ENCODE measurements at places on chromosomes 2 and 18.

DNA sequence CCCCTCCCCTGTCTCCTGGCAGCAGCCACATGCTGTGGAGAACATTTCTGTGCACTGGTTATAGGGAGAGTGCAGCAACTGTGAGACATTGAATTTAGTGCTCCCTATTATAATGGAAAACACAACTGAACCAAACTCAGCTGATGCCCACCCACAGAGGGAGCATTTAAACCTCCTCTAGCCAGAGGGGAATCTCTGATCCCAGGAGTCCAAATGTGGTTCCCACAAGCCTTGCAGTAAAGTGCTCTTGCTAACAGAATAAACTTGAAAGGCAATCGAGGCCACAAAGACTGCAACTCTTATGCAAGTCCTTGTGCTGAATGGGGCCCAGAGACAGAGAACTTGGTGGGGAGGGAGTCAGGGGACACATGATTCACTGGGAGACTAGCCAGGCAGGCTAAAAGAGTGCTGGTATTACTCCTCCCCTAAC is 638.8 kb upstream of the VRK2 start:
- DNase-seq: no peak

- no peak for DNase-seq
These were observed 187.0 kb upstream of the HDAC4 start for GRCh38 chr2:239587841-239588240.

DNA sequence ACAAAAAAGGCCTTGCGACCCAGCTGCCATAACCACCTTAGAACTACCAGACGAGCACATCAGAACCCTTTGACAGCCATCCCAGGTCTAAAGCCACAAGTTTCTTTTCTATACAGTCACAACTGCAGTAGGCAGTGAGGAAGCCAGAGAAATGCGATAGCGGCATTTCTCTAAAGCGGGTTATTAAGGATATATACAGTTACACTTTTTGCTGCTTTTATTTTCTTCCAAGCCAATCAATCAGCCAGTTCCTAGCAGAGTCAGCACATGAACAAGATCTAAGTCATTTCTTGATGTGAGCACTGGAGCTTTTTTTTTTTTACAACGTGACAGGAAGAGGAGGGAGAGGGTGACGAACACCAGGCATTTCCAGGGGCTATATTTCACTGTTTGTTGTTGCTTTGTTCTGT is 48.8 kb downstream of the FEZ2 start:
- no peak for DNase-seq

- no peak for DNase-seq
These were observed 379.6 kb downstream of the MTX2 start for GRCh38 chr2:176648700-176649297.

Measured in stimulated activated CD4-positive, alpha-beta T cell treated with anti-CD3 and anti-CD28 coated beads, Interleukin-2, amount 100 ng/mL, for 24 hours (primary cell).